ENCODE measurements at places on chromosomes 4 and X.

- no peak for DNase-seq
These were observed 1017.5 kb upstream of the TENM3 start for GRCh38 chr4:181225616-181226261.

DNA sequence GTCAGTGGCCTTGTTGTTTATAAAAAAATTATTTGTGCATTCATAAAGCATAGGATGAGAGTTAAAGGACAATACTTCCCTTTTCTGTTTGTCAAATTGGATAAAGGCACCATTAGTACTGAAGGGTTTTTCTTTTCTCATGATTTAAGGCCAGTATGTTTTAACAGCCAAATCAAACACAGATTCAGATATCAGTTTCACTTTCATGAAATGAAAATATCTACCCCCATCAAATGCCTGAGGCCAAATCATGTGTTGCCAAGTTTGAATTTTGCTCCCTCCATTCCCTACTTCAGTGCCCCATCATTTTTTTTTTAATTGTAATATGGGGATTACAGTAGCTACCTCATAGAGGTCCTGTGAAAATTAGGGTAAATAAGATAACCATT is 745.9 kb downstream of the RPA4 start:
- DNase-seq, result no peak

- no peak for DNase-seq
These were observed 884 bp downstream of the RELL1 start for GRCh38 chr4:37685161-37685822.

DNA sequence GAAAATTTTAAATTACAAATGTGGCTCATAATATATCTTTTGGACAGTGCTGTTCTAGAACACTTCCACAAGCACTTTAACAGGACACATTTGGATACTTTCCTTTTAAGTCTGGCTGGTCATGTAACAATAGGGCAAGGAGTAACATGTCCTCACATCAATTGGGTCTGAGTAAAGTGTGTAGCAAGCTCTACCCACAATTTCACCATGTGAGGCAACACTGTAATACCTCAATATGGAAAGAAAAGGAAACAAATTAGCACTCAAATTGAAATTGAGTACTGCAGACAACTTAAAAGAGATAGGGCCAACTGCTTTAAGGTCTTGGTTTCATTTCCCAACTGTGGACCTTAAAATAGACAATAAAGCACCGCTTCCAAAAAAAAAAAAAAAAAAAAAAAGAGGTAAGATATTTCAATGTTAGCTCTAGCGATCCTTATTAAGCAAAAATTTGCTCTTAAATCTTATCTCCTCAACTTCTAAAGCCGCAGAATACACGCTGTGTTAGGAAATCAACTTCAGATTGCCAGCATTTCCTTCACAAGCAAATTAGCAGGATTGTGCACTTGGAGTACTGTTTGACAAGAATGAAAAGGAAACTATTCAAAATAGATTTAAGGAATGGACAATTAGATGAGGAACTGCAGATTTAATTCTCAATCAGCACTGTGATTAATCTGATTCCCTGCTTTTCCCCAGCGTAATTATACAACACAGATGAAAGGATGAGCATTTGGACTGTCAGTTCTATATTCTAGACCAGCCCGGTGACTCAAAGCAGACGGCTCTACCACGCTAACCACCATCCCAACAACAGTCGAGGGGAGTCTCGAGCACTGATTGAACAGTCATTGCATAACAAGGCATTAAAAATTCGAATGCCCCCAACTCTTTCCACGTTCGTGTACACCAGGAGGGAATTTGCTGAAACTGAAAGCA is 1.6 kb downstream of the CASK start:
- peak; percentile 9 for DNase-seq

GRCh38 chr4:102420563-102421398 is 75.5 kb upstream of the SLC39A8 start:
- no peak for DNase-seq

GRCh38 chrX:49019050-49019449 is 17.0 kb upstream of the GRIPAP1 start:
- DNase-seq, result no peak

DNA sequence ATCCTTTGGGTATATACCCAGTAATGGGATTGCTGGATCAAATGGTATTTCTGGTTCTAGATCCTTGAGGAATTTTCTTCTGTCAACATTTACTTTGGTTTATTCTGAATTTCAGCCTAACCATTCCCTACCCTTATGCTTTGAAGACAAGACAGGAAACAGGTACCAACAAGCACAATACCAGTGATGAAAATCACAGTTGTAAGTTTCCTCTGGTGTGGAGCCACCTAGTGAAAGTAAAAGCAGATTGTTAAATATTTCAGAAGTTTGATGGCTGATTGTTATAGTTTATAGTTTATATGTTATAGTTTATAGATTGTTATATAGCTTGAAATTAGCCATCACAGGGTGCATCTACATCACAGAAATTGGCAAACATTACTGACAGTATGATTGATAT is 104.5 kb upstream of the AGA start:
- no peak for DNase-seq

GRCh38 chr4:156888762-156889161 is 82.8 kb downstream of the PDGFC start:
- no peak for DNase-seq

DNA sequence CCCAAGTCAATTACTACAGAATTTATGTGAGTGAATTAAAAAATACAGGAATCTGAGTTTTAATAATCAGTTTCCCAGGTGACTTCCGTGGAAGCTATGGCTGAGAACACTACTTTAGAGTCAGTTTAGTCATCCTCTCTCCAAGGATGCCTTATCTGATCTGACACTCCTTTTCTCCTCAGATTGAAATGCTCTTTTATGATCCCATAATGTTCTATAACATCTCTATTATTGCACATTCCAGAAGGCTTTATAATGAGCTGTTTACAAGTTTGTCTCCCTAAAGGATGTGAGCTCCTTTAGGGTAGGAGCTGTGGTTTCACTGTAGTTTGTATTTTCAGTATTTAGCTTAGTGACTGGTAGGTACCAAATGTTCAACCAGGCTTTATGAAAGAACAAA is 90.0 kb downstream of the GPRIN3 start:
- no peak for DNase-seq

DNA sequence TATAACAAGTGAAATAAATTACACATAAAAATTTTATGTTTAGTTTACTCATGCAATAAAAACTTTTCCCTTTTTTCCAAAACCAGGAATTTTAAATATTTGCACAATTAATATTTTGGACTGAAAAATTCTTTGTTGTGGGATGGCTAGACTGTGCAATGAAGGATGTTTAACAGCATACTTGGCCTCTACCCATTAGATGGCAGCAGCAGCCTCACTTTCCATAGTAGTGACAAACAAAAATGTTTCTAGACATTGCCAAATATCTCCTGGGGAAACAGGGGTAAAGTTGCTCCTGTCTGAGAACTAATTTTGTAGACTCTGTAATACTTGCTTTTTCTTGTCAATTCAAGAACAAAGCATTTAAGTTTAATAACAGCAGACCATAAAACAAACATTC is 49.8 kb downstream of the SCLT1 start:
- DNase-seq, result no peak

GRCh38 chr4:14943749-14944148 is 58.5 kb upstream of the CPEB2 start:
- no peak for DNase-seq

GRCh38 chr4:38149997-38150671 is 189.9 kb downstream of the PTTG2 start:
- DNase-seq, result no peak

- no peak for DNase-seq
These were observed 15.4 kb upstream of the MSANTD1 start for GRCh38 chr4:3233391-3234071.

DNA sequence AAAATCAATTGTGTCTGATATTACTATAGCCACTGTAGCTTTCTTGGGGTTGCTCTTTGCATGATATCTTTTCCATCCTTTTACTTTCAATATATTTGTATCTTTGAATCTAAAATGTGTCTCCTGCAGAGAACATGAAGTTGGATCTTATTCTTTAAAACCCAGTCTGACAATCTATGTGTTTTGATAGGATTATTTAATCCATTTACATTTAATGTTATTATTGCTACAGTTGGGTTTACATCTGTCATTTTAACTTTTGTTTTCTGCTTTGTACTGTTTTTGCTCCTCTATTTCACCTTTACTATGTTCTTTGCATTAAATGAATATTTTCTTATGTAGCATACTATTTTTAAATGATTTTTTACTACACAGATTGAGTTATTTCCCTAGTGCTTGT is 230.9 kb downstream of the ANTXR2 start:
- DNase-seq, result no peak

GRCh38 chrX:84340968-84341367 is 153.0 kb upstream of the RPS6KA6 start:
- no peak for DNase-seq

DNA sequence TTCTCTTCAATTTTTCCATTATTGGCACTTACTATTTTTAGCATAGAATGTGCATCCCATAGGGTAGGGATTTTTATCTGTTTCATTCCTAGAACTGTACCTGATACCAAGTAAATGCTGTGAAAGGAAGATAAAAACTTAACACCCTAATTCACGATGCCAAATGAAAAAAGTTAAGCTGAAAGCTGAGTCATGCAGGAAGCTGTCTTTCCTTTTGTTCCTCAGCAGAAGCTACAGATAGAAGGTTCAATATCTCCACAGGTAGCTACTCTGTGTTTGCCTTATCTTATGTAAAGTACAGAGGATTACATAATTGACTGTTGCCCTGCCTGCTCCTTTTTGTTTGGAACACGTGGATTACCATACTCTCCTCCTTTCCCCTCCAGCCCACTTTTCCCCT is 77.0 kb downstream of the LRP2BP start:
- no peak for DNase-seq

DNA sequence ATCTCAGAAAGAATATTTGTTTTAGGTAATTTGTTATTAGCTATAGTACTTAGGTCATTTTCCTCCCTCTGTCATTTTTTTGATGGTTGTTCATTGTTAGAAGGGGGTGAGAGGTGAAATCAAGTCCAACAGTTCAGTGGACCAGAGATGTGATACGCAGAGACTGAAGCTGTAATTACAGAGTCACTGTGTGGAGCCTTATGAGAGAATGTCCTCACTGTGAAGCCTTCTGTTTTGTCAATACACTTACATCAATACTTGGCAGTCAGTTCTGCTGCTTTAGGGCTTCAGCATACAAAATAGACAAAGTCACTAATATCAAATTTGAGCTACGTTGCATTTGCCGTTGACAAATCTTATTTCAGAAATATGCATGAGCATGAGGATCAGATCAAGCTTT is 692.5 kb downstream of the C4orf33 start:
- DNase-seq, result no peak

DNA sequence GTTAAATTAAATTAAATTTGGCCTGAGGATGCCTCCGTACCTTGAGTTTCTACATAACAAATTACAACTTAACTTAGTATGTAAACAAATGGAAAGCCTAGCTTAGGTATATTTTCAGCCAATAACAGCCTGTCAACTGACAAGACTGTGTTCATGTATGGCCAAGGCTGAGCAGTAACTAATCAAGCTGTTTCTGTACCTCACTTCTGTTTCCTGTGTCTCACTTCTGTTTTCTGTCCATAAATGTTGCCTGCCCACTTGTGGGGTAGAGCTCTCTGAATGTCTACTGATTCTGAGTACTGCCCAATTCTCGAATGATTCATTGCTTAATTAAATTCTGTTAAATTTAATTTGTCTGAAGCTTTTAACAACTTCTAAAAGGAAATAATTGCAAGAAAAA is 445.2 kb downstream of the PCDH11X start:
- no peak for DNase-seq

DNA sequence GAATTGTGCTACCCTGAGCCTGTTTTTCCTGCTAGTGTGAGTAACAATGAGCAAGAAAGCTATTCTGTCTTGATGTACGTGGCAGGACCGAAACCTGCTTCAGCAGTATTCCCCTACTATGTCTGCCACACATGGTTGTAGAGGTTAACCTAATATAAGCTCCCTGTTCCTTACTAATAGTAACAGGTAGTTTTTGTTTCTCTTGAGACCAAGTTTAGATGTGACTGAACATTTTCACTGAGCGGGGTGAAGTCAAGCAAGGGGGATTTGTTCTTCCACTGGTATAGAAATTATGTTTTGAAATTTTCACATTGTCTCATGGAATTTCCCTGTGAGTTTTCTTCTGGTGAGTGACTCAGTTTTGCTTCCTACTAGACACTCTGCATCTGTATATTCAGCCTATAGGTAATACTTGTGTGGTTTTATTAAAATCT is 37.3 kb downstream of the RRAGB start:
- DNase-seq, result no peak

DNA sequence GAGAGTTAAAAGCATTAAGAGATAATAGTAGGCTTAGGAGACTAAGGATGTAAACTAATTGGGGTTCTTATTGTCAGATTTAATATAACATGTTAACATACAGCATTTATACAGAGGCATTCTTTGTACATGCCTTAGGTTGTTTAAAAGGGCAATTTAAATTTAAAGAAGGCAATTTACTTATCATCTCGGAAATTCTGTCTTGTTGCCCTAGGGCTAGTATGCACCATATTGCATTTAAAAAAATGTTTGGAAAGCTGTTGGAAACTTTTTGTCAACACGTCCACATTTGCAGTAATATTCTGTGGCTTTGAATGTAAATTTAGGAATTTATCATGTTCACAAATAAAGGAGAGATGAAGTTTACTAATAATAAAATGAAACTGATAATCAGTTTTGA is 25.5 kb downstream of the GALNT7 start:
- no peak for DNase-seq

GRCh38 chr4:179867300-179867878 is 2375.8 kb upstream of the TENM3 start:
- no peak for DNase-seq

GRCh38 chr4:150368667-150369066 is 213.3 kb upstream of the MAB21L2 start:
- no peak for DNase-seq

DNA sequence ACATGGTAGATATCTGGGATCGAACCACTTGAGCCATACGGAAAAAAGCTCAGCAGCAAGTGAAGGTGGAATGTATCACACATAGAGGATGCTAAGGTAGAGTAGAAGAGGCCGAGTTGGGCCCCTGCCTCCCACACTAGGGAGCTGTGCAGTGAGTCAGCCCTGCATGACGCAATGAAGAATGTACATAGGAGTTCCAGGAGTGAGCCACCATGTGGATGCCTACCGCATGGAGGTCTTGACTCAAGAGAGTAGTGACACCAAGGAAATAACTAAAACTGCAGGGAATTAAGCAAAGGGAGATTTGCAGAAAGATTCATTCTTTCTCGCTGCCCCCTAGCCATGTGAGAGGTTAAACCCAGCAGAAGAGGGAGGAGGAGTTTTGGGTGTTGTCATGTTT is 389.6 kb upstream of the IGFBP7 start:
- no peak for DNase-seq

DNA sequence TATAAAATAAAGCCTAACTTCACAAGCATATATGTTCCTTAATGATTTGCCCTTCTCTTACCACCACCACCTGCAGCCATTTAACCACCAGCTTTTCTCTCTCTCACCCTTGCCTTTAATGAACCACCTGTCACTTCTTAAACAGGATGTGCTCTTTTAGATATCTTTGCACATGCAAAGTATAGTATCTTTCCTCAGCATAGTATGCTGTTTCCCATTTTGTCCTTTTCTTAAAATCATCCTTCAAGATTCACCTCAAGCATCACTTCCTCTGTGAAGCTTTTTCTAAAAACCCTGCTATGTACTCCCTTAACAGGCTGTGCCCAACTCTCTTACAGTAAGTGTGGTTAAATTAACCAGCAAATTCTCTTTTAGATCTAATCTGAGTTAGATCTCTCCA is 8.2 kb upstream of the CNOT6L start:
- no peak for DNase-seq

- no peak for DNase-seq
These were observed 24.2 kb upstream of the DCAF8L2 start for GRCh38 chrX:27565992-27566391.
